ENCODE measurements at places on chromosomes 12 and 14.

- no peak for DNase-seq
Observed at GRCh38 chr12:93151079-93151762, 222.1 kb upstream of the EEA1 start.

- no peak for DNase-seq
Observed at GRCh38 chr12:20808521-20808920, 2.0 kb upstream of the SLCO1B3 start.

GRCh38 chr14:80839743-80840142, 101.8 kb downstream of the CEP128 start:
- DNase-seq: no peak

GRCh38 chr12:118549510-118549980, 173.2 kb downstream of the SUDS3 start:
- DNase-seq: no peak

GRCh38 chr12:69515394-69515930, 45.3 kb downstream of the FRS2 start:
- no peak for DNase-seq

DNA sequence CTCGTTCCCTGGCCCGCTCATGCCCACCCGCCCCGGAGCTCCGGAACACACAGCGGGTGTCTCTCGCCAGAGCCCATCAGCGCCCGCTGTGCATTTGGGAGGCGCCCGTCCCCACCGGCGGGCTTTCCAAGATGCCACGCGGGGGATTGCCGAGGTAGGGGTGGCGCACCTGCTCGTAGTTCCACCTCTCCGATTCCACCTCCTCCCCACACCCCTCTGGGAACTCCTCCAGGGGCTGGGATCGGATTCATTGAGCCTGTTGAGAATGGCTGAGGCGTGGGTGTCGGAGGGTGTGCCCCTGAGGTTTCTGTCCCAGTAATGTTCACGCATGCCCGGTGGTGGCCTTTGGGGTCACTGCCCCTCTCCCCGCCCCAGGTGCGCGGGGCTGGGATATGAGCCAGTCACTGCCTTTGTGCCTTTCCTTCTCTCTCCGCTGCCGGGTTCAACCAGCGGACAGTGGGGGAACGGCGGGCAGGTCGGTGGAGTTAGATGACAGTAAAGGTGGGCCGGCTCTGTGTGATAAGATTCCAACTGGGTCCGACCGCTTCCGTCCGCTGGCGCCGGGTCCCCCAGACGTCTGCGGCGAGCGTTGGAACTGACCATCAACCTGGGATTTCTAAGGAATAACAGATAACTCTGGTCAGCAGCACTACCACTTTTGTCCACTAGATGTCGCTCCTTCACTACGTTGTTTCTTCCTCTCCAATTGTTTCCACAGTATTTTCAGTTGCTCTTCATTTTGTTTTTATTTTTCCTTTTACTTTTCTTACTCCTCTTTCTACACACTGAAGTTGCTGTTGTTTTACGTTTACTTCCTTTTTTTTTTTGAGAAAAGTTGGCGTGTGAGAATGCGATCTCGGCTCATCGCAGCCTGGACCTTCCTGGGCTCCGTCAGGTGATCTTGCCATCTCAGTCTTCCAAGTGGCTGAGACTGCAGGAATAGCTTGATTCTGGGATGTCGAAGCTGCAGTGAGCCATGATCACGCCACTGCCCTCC, 178.1 kb upstream of the ALG10B start:
- no peak for DNase-seq

All from activated B cell treated with CpG ODN at 0.5 μM for 24 hours (primary cell).